Natural killer cell (primary cell): ENCODE measurements at places on chromosomes 7 and 10. TPM values are rescaled to one million over a fixed set of nuclear protein-coding genes. Genes with fewer than 3 reads are reported as not detected.
A peak's percentile ranks its signal among the peaks of the same experiment; 100 is the strongest.

Gene INMT
- not detected for total RNA-seq

Gene LIPN
- total RNA-seq: not detected

Gene TMEM178B
- not detected for total RNA-seq

Gene CTBP2
- 124 TPM for total RNA-seq

Gene DKK1
- total RNA-seq: not detected

Gene BAMBI
- 0.95 TPM for total RNA-seq

Gene CAV2
- total RNA-seq: not detected

Gene CCDC146
- 25.6 TPM for total RNA-seq

Gene TMEM140
- 81.7 TPM for total RNA-seq

Gene MMP21
- total RNA-seq: 0.85 TPM

DNA sequence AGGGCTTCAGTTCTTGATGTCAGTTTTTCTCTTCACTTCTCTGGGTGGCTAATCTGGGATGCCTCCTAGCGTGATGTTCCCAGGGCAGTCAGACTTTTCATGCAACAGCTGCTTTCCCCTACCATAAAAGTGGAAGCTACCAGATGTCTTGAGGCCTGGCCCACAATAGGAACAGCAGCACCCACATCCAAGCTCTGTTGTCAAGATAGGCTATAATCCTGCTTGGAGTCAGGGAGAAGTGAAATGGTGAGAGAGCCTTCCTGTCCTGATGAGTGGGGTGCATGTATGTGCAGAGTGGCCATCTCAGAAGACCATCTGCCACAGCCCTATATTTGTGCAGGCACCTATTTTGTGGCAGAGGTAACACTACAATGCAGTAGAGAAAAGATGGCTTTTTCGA is 108.0 kb downstream of the HTR5A start:
- H3K4me3 ChIP-seq: no peak overlapping the region
- no peak for DNase-seq
- H3K27me3 ChIP-seq: no peaks in the 10 kb centered on the region

- H3K27ac ChIP-seq: no peak overlapping the region
- H3K27me3 ChIP-seq: no peaks in the 10 kb centered on the region
- DNase-seq: no peak
- no peaks in the 10 kb centered on the region for H3K36me3 ChIP-seq
- no peaks in the 10 kb centered on the region for H3K4me1 ChIP-seq
Measured at GRCh38 chr10:77160679-77161078, 476.9 kb downstream of the KCNMA1 start.

DNA sequence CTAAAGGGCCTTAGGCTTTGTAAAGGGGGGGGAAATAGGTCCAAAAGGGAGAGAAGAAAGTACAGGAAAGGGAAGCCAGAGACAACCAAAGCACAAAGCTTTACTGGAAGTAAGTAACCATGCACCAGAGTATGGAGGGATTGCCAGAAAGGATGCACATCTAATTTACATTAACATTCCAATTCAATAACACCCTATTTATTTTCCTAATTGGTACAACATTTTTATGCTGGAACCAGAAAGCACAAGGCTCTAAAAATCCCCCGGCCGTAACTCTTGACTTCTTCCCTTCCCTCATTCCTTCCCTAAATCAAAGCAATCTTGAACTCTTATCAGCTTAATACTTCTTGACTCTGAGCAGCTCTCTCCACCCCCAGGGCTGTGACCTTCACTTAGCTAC is 400.0 kb upstream of the CELF2 start:
- H3K36me3 ChIP-seq: no peaks in the 10 kb centered on the region
- H3K27me3 ChIP-seq: no peaks in the 10 kb centered on the region
- H3K27ac ChIP-seq: no peak overlapping the region
- no peak overlapping the region for H3K4me3 ChIP-seq
- no peak for DNase-seq

GRCh38 chr7:99409192-99409572 is 413 bp downstream of the BUD31 start:
- no peaks in the 10 kb centered on the region for H3K27me3 ChIP-seq
- peaks cover 34% of the 10 kb centered on the region for H3K36me3 ChIP-seq
- H3K4me3 ChIP-seq: peak overlapping the region; percentile 83
- peak overlapping the region; percentile 98 for H3K27ac ChIP-seq

DNA sequence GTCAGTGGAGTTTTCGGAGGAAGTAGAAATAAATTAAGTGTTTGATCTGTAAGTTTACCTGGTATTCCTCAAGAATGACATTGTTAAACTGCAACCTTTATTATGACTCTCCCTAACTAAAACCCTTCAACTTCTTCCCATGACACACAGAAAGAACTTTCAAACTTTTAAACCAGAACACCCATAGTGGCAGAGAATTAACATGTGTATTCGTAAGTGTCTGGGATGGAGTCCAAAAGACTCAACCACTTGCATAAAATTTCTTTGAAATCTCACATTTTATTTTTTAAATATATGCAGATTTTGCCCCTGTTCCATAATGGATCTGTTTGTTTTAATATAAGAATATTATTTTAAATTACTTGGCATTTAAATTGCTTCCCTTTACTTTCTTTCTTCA is 54.6 kb upstream of the PLXNA4 start:
- no peaks in the 10 kb centered on the region for H3K36me3 ChIP-seq
- H3K27ac ChIP-seq: no peak overlapping the region
- DNase-seq: no peak
- no peaks in the 10 kb centered on the region for H3K4me1 ChIP-seq
- no peak overlapping the region for H3K4me3 ChIP-seq
- H3K27me3 ChIP-seq: no peaks in the 10 kb centered on the region

DNA sequence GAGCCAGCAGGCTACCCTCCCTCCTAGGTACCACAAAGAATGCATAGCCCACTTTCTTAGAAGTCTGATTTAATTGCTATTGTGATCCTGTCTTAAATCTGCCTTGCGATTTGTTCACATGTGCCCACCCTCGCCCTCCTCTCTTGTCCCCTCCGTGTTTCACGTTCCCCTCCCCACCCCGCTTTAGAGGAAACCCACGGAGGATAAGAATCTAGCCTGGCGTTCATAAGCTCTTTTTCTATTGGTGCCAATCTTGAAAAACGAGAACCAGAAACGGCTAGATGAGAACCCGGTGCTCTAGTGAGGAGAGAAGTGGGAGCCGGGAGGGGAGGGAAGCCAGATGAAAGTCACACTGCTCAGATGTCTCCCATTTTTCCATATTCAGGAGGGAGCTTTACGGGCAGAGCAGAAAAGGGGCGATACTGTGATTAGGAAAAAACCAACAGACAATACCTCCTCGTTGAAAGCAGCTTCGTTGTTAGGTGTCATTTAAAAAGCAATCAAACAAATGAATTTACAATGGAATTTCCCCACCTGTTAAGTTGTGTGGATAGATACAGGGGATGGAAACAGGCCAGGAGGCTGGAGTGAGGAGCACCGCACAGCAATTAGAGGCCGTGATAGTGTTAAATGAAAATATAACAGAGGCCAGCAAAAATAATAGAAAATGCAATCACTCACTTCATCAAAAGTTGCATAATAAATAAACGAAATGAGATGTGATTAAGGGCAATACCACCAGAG is 272.1 kb downstream of the GATA3 start:
- peaks cover 12% of the 10 kb centered on the region for H3K4me1 ChIP-seq
- H3K27ac ChIP-seq: no peak overlapping the region
- DNase-seq: no peak
- H3K27me3 ChIP-seq: no peaks in the 10 kb centered on the region
- no peak overlapping the region for H3K4me3 ChIP-seq

DNA sequence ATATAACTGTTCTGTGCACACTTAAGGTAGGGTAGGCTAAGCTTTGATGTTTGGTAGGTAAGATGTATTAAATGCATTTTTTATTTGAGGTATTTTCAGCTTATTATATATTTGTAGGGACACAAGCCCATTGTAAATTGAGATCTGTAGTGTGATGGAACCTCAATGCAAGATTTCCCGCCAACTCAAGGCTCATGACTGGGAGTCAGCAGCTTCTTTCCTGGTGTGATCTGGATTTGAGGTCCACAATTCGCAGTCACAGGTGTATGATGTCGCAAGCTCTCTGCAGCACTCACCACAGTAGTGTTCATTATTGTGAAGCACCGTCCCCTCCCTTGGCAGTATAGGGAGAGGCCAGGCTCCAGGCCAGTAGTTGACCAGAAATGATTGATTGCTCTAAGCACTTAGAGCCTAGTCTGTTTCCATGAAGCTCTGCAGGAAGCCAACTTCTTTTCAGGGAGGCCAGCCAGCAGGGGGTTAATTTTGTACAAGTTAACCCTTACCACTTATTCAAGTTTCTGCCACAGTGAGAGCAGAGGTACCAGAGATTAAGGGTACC is 54.9 kb downstream of the SEM1 start:
- no peaks in the 10 kb centered on the region for H3K36me3 ChIP-seq
- no peak for DNase-seq
- H3K27ac ChIP-seq: no peak overlapping the region
- H3K27me3 ChIP-seq: no peaks in the 10 kb centered on the region
- H3K4me1 ChIP-seq: no peaks in the 10 kb centered on the region

DNA sequence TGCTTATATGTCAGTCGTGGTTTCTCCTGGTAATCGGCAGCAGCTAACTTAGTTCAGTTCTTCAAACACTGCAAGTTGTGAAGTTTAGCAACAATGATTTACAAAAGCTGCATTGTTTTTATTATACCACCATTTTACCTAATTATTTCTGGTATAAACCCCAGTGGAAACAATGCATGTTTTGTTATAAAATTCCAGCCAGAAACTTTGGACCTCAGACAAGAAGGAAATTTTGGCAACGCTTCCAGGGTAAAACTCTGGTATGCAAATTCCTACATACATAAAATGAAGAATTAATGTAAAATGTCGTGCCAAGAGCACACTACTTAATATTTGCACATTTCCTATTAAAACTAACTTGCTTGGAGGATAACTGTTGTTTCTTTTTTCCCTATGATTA is 277.4 kb upstream of the LYZL1 start:
- H3K27ac ChIP-seq: no peak overlapping the region
- no peaks in the 10 kb centered on the region for H3K36me3 ChIP-seq
- no peak for DNase-seq
- H3K27me3 ChIP-seq: no peaks in the 10 kb centered on the region
- H3K4me3 ChIP-seq: no peak overlapping the region
- no peaks in the 10 kb centered on the region for H3K4me1 ChIP-seq

DNA sequence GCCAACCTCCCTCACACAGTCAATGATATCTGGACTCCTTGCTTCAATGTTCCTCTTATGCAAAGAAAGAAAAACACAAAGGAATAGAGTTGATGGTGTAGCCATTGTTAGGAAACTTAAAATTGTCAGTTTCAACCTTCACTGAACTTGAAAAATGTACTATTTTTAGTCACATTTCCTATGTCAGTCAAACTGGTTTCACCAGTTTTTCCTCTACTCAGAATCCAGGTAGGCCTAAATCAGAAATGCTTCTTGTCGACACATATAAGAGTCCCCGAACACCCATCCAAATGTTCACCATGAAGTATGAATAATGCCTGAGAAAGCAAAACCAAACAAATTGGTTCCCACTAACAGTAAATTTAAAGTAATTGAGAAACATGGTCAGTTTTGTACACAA is 42.4 kb upstream of the ZMYND11 start:
- H3K27ac ChIP-seq: no peak overlapping the region
- DNase-seq: no peak
- no peaks in the 10 kb centered on the region for H3K4me1 ChIP-seq
- H3K4me3 ChIP-seq: no peak overlapping the region

DNA sequence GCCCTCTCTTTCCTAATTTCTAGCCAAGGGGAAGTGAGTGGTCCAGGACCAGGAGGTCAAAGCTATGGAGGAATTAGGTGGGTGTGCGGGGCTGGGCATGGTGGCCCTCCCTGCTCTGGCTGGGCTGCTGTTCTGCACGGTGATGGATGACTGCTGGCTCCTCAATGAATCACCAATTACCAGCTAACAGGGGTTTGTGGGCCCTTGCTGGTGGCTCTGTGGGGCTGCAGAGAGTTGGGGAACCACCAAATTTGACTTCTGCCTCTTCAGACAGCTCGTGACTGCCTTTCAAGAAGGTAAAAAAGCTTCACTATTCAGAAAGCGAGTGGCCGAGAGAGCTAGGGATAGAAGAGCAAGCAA is 35.0 kb upstream of the HABP2 start:
- H3K27me3 ChIP-seq: peaks cover 2% of the 10 kb centered on the region

DNA sequence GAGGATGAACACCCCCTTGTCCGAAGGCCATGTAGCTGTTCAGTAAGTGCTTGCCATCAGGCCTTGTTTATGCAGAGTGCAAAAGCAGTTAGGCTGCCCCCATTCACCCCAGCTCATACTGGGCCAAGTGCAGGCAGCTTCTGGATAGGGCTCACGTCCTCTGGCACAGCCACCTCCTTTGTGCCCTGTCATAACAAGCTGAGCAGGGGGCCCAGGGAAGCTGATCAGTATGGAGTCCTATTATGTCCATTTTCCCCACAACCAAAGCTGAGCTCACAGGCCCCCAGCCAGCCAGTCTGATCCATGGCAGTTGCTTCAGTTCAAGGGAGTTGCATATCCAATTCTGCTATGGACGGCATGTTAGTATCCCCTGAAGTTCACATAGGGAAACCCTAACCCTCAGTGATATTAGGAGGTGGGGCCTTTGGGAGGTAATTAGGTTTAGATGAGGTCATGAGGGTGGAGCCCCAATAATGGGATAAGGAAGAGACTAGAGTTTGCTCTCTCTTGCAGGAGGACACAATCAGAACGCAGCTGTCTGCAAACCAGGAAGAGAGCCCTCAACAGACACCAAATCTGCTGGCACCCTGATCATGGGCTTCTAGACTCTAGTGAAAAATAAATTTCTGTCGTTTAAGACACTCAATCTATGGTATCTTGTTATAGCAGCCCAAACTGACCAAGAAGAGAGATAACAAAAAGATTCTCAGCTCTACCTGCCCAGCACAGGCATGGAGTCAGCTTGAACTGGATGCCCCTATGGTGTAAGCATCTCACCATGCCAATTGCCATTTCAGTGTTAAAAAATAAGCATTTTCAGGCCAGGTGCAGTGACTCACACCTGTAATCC is 155.9 kb downstream of the FGFR2 start:
- no peak for DNase-seq
- H3K4me1 ChIP-seq: no peaks in the 10 kb centered on the region
- no peaks in the 10 kb centered on the region for H3K27me3 ChIP-seq
- H3K27ac ChIP-seq: no peak overlapping the region

- no peaks in the 10 kb centered on the region for H3K36me3 ChIP-seq
- H3K27me3 ChIP-seq: no peaks in the 10 kb centered on the region
- H3K4me1 ChIP-seq: no peaks in the 10 kb centered on the region
Measured at GRCh38 chr10:107144490-107144889, 20.0 kb downstream of the SORCS1 start.

DNA sequence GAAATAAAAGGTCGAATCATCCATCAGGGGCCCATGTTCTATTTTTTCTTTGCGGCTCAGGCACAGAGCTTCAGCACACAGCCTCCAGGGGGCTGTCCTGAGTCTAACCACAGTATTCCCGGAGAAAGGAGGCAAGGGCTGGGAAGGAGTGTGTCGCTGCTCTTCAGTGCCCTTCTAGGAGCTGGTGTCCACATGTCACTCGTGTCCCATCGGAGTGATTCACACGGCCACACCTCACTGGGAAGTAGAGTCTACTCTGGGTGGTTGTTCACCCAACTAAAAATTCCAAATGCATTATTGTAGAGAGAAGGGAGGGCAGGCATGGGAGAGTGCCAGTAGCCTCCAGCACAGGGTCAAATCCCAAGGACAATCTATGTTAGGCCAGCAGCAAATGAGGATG is 114.8 kb upstream of the LANCL2 start:
- H3K36me3 ChIP-seq: no peaks in the 10 kb centered on the region
- no peak overlapping the region for H3K4me3 ChIP-seq
- H3K27me3 ChIP-seq: peaks cover 15% of the 10 kb centered on the region
- H3K27ac ChIP-seq: no peak overlapping the region
- H3K4me1 ChIP-seq: peaks cover 11% of the 10 kb centered on the region
